Activated T-cell treated with anti-CD3 and anti-CD28 coated beads for 24 hours (primary cell): ENCODE measurements at places on chromosomes 7 and 10.

DNA sequence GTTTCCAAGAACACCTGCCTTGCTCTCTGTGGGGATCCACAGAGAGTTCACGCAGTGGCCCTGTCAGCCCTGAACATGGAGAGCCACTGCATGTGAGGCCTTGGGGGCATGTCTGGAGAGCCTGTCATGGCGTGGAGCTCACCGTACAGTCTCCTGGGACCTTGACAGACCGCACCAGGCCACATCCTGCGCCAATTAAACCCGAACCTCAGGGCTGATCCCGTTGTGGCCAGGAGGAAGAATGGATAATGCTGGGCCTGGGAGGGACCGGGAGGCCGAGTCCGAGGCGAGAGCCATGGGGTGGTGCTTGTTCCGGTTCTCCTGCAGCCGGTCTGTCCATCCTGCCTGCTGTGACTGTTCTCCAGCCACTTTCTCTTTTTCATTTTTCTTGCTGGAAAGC lies 68.7 kb downstream of the DNAJB6 start:
- DNase-seq, result no peak

DNA sequence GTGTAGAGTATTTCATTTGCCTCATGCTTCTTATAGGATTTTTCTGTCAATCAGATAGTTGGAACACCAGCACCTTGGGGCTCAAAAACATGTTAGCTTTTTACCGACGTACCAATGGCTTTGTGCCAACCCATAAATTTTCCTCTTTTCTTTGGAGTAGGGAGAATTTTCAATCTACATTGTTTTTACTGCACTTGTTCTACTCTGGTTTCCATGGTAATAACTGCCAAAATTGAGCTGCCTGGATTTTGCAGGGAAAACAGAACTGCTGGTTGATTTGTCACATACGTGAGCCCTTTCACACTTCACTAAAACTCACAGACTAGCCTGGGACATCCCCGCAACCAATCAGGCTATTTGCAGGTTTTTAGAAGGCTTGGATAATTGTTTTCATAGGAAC lies 189.7 kb downstream of the ARHGAP21 start:
- no peak for DNase-seq

- no peak for DNase-seq
Measured at GRCh38 chr7:149188637-149189259, 6.6 kb upstream of the ZNF282 start.

- DNase-seq, result no peak
Measured at GRCh38 chr10:127080317-127080716, 116.1 kb downstream of the INSYN2A start.

GRCh38 chr7:44380831-44381493 lies 55.6 kb upstream of the CAMK2B start:
- no peak for DNase-seq

GRCh38 chr10:92407305-92408016 lies 116.5 kb downstream of the MARCHF5 start:
- no peak for DNase-seq

DNA sequence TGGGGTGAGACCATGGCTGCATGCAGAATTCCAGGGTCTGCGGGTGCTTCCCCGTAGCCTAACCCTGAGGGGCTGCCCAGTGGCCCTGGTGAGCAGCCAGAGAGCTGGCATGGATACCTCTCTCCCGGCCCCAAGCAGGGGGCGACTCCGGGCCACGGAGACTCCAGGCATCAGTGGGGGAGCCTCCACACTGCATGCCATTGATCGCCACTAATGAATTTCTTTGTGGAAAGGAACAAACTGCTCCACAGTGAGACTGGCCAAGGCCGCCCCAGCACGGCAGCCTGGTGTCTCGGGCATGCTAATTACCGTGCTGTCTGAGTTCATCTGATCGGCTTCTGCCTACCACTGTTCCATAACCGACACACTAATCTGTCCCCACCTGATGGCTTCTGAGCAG lies 184.4 kb downstream of the GRID1 start:
- DNase-seq, result no peak

- DNase-seq, result no peak
Measured at GRCh38 chr10:42149722-42150427, 488.5 kb downstream of the ZNF33B start.

DNA sequence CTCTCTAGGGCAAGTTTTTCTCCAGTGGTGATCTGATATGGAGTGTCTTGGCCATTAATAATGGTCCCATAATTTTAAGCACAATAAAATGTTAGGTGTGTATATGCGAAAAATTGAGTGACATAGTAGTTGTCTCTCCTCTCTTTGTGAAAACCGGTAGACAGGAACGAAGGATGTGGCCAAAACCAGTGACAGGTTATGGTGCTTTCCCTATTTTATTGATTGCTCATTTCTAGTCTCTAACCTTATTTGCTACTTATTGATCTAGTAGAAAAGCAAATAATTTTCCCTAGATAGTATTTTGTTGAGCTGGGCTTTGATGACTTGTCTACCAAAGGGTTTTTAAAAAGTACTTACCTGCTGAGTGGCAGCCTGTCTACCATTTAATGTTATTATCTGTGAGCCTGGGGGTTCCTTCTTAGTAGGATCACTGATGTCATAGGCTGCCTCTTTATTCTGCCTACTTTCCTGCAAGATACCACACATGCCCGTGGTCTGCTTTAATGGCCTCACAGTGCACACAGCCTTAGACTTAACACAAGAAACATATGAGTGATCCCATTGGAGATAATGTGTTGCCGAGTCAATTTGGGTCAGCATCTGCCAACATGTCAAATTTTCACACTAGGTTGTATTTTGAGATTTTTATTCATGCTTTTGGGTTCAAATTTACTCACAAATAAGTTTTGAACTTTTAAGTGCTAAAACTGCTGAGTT lies 100.0 kb downstream of the AUTS2 start:
- no peak for DNase-seq

DNA sequence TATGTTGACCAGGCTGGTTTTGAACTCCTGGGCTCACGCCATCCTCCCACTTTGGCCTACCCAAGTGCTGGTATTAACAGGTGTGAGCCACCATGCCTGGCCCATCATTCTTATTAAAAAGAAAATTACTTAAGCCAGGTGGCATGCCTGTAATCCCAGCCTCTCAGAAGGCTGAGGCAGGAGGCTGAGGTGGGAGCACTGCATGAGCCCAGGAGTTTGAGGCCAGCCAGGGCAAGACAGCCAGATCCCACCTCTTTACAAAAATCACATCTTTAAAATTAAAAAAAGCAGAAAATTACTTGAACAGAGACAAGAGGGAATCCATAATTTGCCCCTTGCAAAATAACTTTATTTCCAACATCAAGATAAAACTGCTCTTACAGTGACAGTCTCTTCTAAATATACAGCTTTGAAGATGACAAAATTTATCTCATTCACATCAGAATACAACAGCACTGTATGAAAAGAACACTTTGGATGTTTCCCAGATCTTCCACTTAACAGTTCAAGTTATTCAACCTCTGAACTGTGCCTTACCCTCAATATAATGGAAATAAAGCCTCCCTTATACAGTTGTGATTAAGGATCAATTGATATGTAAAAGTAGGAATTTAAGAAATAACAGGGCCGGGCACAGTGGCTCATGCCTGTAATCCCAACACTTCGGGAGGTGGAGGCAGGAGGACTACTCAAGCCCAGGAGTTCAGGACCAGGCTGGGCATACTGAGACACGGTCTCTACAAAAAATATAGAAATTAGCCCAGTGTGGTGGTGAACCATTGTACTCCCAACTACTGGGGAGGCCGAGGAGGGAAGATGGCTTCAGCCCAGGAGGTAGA lies 10.3 kb downstream of the WAPL start:
- no peak for DNase-seq

DNA sequence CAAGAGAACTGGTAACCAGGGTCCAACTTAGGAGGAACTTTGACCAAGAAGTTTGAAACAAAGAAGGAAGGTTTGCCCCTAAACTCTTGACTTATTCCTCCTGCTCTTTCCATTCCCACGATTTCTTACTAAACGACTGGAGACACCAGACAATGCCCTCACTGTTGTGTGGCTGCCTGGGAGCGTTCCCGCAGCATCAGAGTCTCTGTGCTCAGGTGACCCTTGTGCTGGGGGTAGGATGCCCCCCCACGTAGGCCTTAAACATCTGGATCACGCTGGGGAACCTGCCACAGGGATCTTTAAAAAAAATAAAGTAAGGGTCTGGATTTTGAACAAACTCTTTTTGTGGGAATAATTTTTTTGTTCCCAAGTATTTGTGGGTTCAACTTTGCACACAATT lies 30.1 kb upstream of the CTBP2 start:
- no peak for DNase-seq

DNA sequence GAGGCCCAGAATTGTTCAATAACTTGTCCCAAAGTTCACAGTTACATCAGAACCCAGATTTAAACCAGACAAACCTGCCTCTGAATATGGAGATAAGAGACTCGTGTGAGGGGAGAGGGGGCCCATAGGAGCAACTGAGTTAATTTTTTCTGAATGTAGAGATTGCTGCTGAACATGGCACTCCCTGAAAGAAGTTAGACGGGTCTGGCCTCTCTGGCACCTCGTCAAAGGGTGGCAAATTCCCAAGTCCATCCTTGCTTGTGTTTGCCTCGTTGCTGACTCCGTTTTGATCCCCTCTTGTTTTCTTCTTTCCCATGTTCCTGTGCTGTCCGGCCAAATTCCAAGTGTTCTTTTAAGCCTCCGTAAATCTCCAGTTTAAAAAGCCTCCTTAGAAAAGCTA lies 35.2 kb upstream of the YAE1 start:
- DNase-seq, result no peak

GRCh38 chr7:54758702-54759592 lies at the start of gene SEC61G:
Gene SEC61G, minus strand, starts transcription at chr7:54759211. Its CDS starts 1,623 bp downstream, at chr7:54757588.
- DNase-seq, result peak; percentile 96

DNA sequence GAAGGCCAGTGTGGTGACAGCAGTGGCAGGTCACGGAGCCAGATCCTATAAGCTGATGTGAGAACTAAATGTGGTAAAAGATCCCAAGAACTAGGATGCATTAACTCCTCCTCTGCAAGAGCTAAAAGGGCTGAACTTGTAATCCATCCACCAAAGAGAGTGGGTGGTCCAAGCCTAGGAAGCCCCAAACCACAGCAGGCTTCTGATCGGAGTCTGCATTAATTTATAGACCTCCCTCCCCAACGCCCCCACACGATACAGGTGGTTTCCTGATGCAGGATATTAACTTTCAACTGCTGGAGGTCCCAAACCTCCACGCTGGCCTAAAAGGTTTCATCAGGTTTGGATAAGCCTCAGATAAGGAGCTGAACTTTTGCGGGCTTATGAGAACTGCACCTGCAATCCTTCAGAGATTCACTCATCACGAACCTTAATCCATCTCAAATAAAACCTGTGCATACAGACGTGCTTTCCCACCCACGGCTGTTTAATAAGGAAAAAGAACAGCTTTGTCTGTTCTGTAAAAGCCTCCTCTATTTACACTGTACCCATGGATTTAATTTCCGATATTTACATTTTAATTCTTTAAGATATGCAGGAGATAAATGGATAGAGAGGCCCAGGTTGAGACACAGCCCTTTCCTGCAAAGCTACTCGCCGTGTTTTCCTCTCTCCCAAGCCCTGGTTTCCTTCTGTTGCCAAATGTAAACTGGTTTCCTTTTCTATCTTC lies 74.9 kb downstream of the GFRA1 start:
- DNase-seq, result no peak

DNA sequence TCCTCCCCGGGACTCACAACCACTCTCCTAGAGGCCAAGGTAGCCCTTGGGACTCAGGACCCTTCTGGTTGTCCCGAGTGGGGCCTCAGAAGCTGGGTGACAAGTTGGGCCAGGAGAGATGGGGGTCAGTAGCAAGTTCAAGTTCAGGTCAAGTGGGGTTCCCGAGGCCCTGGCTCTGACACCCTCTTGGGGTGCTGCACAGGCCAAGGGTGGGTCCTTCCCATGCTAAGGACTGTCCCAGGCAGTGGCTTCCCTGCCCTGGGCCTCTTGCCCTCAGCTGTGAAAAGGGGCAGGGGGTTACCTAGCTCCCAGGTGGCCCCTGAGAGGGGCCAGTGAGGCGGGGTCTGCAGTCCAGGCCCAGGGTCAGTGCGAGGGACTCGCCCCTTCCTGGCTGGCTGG lies 115.4 kb upstream of the TNRC18 start:
- no peak for DNase-seq

GRCh38 chr7:1814089-1814811 lies 144.2 kb downstream of the ELFN1 start:
- no peak for DNase-seq

GRCh38 chr7:41255716-41256115 lies 447.2 kb downstream of the INHBA start:
- no peak for DNase-seq

DNA sequence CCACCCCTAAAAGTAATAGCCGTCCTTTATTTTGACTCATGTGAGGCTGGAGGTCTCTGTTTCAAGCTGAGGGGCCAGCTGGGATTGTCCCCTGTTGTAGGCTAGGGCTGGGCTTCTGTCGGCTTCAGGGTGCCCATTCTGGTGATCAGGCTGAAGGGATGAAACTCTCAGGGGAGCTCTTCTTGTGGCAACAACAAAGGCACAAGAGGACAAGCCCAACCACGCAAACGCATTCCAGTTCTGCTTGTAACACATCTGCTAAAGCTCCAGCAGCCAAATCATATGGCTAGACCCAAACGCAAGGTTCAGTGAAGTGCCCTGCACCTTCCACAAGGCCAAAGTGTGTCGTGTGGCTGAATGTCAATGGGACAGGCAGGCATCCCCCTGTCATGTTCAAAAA lies 405.7 kb downstream of the INHBA start:
- DNase-seq, result no peak

DNA sequence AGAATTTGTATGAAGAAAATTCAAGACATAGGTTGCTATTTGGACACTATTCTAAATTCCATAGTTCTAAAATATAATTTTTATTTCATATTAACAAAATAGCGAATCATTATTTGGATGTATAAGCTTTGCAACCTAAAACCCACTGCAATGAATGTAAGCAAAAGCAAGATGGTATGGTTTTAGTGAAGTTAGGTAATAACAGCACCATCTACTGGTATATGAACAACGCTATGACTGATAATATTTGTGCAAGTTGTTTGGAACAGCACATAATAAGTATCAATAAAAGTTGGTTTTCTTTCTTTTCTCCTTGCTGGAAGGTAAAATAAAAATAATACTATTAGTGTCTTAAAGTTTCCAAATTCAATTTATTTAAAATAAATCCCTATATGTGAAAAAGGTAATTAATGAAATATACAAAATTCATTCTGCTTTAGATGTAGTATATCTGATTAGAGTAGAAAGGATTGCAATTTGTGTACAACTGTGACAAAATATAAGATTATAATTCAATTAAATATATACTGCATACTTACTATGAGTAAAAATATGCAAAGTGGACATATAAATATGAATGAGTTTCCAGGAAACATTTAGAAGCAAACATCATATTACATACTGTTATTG lies 79.0 kb upstream of the LSM8 start:
- no peak for DNase-seq

GRCh38 chr10:95761939-95762492 lies 6.1 kb downstream of the ENTPD1 start:
- no peak for DNase-seq

- DNase-seq, result no peak
Measured at GRCh38 chr10:122142641-122143237, 128.4 kb upstream of the BTBD16 start.

DNA sequence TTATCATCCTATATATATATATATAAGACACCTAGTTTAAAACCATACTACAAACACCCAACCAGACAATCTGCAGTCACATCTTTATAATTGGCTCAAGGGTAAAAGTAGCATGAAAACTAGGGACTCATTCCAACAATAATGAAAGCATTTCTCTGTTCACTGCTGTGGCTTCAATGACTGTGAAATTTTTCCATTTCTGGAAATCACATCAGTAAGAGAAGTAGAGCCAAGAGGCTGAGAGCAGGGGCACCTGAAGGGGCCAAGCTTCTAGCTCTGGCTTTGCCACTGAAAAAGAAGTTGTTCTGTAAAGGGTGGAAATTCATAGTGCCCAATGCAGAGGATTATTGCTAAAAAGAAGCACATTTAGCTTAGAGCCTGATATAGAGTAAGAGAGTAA lies 158.6 kb upstream of the GLI3 start:
- DNase-seq, result no peak

GRCh38 chr10:125238682-125239081 lies 78.3 kb upstream of the CTBP2 start:
- DNase-seq, result no peak
